ENCODE measurements at places on chromosomes 11 and 22.

DNA sequence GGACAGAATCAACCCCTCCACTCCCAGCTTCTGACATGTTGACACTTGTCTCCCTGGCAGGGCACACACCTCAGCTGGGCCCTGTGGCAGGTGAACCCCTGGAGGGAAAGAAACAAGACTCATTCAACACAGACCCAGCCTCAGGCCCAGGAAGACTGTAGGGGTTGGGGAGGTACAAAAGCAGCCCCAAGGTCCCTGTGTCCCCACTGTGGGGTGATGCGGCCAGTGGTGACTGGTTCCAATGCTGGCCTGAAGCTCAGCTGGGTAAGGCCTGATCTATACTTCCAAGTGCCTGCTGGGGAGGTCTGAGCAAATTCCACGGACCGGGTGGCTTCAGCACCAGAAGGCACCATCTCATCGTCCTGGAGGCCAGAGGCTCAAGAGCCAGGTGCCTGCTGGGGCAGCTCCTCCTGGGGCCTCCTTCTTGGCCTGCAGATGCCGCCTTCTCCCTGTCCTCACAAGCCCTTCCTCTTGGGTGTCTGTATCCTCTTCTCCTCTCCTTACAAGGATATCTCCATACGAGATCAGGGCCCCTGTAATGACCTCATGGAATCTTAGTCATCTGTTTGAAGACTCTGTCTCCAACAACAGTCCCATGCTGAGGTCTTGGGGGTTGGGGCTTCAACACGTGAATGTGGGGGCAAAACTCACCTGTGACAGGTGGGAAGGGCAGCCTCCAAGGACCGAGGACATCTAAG, 1492.1 kb downstream of the BRD1 start:
- DNase-seq = no peak

- no peak for DNase-seq
These were observed 583.8 kb downstream of the SOX6 start for GRCh38 chr11:15772547-15772946.

GRCh38 chr22:28980326-28980725, 81.3 kb downstream of the C22orf31 start:
- no peak for DNase-seq

- no peak for DNase-seq
These were observed 18.2 kb downstream of the KCNQ1OT1 start for GRCh38 chr11:2681408-2682145.

DNA sequence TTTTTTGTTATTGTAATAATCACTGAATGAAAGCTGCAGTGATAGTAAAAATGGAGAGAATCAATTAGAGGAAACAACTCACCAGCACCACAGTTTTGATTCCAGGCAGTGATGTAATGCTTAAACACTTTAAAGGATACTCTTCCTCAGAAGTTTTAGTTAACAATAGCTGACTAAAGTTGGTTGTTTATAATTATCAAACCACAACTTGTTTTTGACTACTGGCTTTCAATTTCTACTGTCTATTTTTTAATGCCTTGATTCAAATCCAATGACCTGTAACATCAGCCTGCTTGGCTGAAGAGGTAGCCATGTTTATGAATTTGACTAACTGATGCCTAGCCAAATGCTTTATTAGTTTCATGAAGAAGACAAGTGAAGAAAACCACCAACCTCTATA, 18.2 kb upstream of the CASP12 start:
- no peak for DNase-seq

DNA sequence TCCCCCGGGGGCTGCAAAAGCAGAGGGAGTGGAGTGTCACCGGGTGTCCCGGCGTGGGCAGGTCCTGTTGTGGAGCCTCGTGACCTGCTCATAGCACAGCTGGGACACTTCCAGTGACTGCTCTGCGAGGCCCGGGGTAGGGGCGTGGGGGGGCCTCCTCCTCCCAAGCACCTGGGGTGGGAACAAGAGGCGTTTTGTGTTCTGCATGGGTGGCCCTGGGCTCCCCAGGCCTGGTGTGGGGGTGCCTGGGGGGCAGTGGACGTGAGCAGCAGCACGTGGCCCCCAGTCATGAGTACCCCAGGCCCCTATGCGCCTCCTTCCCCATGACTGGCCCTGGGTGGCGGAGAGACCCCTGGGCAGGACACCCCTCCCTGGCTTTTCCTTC, 104.7 kb downstream of the KCNQ1 start:
- DNase-seq = no peak

GRCh38 chr11:104968856-104969776, 742 bp upstream of the CASP4 start:
- DNase-seq = no peak

DNA sequence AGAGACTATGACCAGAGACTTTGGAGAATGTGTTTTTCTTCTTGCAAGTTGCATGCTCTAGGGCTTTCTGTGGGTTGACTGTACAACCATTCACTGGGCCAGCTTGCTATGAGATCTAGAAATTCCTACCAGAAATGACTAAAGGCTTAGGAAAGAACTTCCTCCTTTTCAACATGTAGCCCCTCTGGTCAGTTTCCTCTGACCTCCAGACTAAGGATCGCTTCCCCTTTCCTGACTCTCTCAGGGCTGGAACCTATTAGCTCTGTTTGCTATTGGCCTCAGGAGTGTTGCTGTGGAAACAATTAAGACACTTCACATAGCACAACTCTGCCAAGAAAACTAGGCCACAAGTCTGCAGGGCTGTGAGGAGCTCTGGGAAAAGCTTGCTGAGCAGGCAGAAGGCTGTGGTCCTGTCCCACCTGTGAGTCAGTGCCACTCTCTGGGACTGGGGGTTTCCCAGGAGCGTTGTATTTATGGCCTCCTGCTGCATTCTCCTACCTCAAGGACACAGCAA, 10.7 kb downstream of the CRY2 start:
- DNase-seq = no peak

DNA sequence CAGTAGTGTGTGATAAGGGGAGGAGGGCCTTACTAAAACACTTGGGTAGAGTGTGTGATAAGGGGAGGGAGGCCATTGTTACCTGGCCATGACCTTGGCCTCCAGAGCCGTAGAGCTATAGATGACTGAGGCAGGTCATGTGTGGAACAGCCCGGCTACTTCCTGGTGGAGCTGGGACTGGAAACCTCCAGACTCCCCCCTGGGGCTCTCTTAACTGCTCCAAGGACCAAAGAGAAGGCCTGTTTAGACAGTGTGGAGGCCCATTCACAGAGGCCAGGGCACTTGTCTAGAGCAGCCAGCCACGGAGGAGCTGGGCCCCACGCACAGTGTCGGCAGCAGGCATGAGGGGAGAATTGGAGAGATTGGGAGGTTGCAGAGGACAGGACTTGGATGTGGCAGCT, 12.5 kb upstream of the MICALL1 start:
- no peak for DNase-seq

DNA sequence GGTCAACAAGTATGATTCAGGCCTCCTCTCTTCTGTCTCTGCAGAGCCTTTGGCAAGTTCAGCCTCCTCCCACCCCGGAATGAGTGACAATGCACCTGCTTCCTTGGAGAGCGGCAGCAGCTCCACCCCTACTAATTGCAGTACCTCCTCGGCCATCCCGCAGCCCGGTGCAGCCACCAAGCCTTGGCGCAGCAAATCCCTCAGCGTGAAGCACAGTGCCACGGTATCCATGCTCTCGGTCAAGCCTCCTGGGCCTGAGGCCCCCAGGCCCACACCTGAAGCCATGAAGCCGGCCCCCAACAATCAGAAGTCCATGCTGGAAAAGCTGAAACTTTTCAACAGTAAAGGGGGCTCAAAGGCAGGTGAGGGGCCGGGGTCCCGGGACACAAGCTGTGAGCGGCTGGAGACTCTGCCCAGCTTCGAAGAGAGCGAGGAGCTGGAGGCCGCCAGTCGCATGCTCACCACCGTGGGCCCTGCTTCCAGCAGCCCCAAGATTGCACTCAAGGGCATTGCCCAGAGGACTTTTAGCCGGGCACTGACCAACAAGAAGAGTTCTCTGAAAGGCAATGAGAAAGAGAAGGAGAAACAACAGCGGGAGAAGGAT, 220.6 kb downstream of the NAV2 start:
- no peak for DNase-seq

DNA sequence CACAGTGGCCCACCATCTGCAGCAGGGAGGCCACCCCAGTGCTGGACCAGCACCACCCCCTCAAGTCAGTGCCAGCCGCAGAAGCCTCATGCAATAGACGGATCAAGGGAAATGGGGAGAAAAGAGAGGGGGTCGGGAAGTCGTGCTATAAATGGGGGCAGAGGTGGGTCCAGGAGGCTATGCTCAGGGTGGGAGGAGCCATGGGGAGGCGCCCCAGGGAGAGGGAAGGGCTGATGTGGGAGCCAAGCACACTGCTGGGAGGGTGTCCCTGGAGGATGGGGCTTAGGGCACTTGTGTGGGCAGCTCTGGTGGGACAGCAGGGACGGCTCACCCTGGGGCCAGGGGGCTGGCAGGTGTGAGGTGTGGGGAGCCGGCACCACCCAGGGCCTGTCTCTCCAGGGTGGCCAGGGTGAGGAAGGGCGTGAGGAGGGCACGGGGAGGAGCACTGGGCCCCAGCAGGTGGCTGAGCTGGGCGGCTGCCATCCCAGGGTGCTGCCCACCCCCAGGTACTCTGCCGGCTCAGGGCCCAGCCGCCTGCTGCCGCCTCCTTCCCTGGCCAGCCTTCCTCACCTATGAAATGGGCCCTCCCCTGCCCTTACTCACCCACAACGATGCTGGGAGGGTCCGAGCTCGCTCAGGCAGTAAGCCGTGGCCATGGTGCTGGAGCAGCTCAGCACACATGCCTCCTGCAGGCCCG, 18.0 kb downstream of the PHLDA2 start:
- no peak for DNase-seq

- DNase-seq = no peak
These were observed 21.4 kb downstream of the XRCC6 start for GRCh38 chr22:41642331-41643110.

- no peak for DNase-seq
These were observed 4.4 kb downstream of the MTMR3 start for GRCh38 chr22:29887358-29887757.

DNA sequence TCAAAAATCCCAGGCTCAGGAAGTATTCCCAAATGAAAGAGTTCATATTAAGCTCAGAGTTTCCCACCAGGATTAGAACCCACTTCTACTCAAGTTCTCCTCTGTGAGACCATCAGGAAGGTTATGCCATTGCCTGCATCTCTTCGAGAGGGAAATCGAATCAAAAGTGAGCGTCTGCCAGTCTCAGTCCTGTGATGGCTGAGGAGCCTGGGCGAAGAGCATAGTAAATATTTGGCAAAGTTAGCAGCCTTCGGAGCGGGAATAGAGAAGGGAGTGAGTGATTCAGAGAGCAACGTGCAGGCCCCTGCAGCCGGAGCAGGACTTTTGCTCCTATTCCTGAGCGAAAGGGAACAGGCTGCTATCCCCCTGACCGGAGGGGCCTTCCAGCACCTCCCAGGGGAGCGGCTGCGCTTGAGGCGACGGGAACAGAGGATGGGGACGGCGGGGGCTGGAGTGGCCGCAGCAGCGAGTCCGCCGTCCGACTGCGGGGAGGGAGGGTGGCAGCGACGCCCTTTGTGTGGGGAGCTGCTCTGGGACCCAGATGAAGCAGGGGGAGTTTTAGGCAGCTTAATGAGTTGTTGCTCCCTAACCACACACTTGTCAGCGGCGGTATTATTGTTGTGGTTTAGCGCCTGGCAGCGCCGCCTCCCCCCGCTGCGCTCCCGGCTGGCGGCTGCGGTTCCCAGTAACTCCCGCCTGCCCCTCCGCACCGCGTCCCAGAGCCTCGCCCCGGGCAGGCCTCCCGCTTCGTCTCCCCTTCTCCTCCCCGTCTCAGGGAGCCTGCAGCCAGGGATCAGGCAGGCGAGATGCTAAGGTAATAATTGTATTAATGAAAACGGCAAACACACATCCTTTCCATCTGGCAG, 21.7 kb upstream of the NRGN start:
- DNase-seq = no peak

DNA sequence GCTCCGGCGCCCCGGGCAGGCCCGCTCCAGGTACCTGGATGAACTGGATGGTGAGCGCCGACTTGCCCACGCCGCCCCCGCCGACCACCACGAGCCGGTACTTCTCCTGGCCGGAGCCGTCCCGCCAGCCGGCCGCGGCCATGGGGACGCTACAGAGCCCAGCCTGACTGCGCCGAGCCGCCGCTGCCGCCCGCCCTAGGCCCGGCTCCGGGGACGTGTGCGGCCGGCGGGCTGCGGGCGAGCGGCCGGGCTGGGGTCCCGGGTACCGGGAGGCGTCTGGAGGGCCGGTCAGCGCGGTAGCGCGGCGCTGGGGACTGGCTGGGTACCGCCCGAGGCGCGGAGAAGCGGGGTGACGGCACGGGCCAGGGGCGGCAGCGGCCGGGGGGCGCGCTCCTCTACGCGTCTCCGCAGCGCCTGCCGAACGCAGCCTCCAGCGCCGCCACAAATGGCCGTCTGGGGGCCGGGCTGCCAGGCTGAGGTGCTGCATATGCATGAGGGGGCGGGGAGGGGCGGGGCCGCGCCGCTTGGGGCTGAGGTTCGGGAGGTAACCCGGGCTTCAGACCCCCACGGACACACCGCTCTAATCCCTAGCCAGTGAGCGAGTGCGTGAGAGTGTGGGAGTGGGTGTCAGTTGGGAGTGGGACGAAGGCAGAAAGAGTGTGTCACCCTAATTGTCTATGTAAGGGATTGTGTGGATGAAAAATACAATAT, at the start of gene RRAS2:
Gene RRAS2, minus strand, starts transcription at position 455 of the 711 bp plus-strand sequence. Its CDS starts 313 bp downstream, at position 142.
- DNase-seq = peak; percentile 57

DNA sequence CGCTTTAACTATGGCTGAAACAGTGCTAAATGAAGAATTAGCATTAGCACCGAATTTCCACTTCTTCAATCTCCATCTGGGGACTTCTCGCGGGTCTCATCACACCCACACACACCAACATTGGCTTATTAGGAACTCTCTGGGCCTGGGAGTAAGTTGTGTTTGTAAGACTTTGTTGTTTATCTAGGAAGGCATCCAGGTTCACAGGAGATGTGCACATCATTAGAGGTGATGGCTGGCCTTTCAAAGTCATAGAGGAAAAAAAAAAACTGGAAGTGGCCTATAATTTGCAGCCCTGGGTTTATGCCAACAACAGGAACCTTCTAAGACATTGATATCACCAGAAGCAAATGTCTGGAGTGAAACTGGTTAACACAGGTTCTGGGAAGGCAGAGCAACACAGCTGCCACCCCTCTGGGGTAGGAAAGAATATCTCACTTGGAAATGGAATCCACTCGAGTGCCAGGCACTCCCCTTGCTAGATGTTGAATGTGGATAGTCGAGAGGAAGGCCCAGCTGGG, 84.5 kb downstream of the TRAF6 start:
- no peak for DNase-seq

DNA sequence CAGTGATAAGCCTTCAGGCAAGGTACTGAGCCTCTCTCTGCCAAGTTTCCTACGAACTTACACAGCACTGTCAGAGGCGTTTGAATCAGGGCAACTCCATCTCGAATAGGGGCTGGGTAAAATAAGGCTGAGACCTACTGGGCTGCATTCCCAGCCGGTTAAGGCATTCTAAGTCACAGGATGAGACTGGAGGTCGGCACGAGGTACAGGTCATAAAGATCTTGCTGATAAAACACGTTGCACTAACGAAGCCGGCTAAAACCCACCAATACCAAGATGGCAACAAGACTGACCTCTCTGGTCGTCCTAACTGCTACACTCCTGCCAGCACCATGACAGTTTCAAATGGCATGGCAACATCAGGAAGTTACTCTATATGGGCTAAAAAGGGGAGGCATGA, 20.4 kb upstream of the POGLUT3 start:
- no peak for DNase-seq

- DNase-seq = no peak
These were observed 1024.5 kb downstream of the LRRC4C start for GRCh38 chr11:40434926-40435325.
